ENCODE measurements at places on chromosomes 13 and 19. TPM values are rescaled to one million over a fixed set of nuclear protein-coding genes. Genes with fewer than 3 reads are reported as not detected.

Gene TEX26
- total RNA-seq: not detected

Gene FFAR1
- not detected for total RNA-seq

Gene KIR2DL4
- total RNA-seq: not detected

Gene PDE4A
- 2.6 TPM for total RNA-seq

Gene PRTN3
- not detected for total RNA-seq

Gene SLITRK6
- total RNA-seq: 0.24 TPM

Gene SSC5D
- total RNA-seq: 1.4 TPM

Gene LRRC4B
- 6.7 TPM for total RNA-seq

Gene PRR36
- 19.6 TPM for total RNA-seq

GRCh38 chr19:1067341-1067957 is 482 bp downstream of the ARHGAP45 start:
- no peak for DNase-seq

GRCh38 chr19:15180451-15181390 is 20.1 kb downstream of the NOTCH3 start:
- peak; percentile 94 for DNase-seq

DNA sequence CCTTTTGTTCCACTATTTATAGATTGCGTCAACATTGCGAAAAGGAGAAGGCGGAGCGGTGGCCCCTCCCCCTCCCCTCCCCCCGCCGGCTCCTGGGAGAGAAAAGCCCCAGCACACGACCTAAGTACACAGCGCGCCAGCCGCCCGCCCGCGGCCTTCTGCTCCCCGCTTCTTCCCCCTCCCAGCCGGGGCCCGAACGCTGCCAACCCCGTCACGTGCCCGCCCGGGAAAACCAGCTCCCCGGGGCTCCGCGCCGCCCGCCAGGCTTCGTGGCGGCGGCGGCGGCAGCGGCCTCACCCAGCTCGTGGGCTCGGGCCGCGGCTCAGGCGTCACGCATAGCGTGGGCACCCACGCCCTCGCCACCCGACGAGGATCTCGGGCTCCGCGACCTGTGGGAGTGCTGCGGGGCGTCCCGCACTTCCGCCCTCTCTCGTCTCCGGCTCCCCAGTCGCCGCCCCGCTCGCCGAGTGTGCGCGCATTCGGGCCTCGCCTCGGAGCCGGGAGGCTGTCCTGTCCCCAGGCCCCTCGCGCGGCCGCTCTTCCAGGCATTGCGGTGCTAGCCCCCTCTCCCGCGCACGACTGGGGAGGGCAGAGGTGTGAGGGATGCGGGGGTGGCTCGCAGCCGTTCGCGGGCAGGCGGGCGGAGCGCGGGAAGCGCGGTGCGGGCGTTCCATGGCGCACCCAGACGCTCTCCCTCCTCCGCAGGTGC is 110.5 kb downstream of the KCNRG start:
- peak; percentile 86 for DNase-seq

- peak; percentile 72 for DNase-seq
Measured at GRCh38 chr19:34365463-34366401, 736 bp downstream of the GPI start.

- peak; percentile 18 for DNase-seq
Measured at GRCh38 chr13:30714629-30715371, 20.5 kb upstream of the ALOX5AP start.

DNA sequence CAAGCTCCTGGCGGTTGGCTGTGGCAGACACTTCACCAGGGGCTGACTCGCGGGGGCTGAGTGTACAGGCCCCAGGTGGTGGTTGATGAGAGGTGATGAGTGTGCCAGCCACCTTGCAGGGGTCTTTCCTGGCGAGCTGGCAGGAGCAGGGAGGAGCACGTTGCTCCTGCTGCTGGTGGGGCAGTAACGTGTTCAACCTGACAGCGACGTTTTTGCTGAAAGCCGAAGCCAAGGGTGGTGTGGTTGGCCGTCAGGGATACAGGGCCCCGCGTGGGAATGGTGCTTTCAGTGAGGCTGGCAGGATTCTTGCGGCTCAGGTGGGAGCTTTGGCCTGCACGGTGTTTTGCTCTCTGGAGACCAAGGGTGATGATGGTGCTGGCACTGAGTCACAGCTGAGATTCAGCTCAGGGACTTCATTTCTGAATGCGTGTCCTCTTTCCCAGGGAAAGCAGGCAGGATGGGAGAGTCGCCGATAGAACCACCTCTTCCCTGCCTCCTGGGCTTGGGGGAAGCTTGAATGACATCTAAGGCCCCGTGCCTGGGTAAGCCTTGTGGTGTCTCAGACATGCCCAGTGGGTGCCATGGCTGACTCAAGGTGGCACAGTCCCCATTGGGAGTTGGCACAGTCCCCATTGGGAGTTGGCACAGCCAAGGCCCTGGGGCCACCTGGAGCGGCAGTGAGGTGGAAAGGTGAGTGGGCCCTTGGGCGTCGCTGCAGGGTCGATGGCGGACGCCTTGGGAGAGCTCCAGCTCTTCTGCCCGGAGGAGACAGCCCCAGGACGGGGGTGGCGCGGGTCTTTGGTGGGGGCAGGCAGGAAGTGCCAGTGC is 8.8 kb downstream of the DAZAP1 start:
- no peak for DNase-seq

DNA sequence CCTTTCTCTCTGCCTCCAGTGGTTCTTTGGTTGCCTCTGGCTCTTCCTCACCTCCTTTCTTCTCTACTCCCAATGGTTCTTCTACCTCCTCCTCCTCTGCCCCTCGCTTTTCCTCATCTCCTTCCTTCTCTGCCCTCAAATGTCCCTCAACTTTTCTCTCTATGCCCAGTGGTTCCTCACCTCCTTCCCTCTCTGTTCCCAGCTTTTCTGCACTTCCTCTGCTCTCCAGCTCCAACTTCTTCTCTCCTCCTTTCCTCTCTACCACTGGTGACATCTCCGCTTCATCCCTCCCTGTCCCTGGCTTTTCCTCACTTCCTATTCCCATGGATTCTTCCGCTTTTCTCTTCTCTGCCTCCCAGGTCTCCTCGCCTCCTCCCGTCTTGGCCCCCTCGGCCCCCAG is 7.8 kb downstream of the PALM3 start:
- DNase-seq: no peak

GRCh38 chr13:25292301-25292700 is 5.0 kb upstream of the MTMR6 start:
- no peak for DNase-seq

DNA sequence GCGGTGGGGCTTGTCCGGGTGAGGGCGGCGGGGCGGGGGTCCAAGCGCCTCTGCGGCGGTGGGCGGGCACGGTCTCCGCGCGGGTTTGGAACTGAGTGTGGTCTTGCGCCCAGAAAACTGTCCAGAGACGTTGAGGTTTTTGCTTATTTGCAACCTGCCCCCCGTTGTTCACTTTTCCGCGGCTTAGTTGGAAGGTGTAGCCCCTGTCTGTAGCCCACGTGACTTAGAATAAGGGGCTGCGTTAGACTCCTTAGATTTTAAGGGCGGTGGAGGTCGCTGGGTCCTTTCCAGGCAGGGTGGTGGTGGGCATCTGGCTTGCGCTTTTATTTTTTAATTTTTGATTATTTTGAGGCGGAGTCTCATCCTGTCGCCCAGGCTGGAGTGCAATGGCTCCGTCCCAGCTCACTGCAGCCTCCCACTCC is 748 bp downstream of the RPS15 start:
- DNase-seq: no peak

DNA sequence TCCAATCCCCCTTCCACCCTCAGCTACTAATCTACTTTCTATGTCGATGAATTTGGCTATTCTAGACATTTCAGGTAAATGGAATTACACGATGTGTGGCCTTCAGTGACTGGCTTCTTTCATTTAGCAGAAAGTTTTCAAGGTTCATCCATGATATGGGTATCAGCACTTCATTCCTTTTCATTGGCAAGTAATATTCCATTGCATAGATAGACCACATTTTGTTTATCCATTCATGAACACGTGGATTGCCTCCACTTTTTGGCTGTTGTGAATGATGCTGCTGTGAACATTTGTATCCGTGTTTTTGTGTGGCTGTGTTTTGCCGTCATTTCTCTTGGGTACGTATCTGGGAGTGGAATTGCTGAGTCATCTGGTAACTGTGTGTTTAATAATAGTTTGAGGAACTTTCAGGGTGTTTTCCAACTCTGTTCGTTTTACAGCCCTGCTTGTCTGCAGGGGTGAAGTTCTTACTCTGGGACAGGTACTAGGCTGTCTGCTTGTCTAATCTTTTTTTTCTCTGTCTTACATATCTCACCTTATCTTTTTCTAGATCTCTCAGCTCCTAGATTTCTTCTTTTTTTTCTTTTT is 32.5 kb downstream of the MARK4 start:
- no peak for DNase-seq

- DNase-seq: peak; percentile 37
Measured at GRCh38 chr13:113433391-113433916, 19.8 kb downstream of the ADPRHL1 start.

- DNase-seq: no peak
Measured at GRCh38 chr13:98233127-98233526, 56.1 kb upstream of the RNF113B start.

- peak; percentile 77 for DNase-seq
Measured at GRCh38 chr13:69565334-69565733, 542.3 kb upstream of the ATXN8OS start.

DNA sequence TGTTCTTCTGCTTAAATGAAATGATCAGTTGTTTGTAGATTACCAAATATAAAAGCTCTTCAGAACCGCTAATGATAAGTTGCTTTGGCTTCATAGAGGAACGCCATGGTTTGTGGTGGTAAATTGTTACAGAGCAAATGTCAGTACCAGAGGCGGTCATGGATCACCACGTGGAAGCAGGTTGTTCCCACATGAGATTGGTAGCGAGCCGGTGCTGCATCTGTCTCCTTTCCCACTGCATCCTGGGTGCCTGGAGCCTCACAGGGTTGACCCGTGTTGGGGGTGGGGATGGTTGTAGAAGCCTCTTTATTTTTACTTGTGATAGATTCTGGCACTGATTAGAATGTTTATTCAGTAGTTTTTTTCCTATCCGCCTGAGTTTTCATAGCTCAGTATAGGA is 14.7 kb downstream of the GARRE1 start:
- DNase-seq: no peak

- DNase-seq: peak; percentile 91
Measured at GRCh38 chr19:4375164-4376027, 25.0 kb downstream of the SH3GL1 start.

GRCh38 chr13:97335488-97336134 is 98.4 kb upstream of the RAP2A start:
- DNase-seq: no peak

- DNase-seq: no peak
Measured at GRCh38 chr13:27037171-27037570, 134.4 kb downstream of the USP12 start.

- no peak for DNase-seq
Measured at GRCh38 chr13:39538816-39539790, 63.9 kb downstream of the LHFPL6 start.

GRCh38 chr19:41599175-41599966 is 23.4 kb downstream of the CEACAM21 start:
- DNase-seq: peak; percentile 71

DNA sequence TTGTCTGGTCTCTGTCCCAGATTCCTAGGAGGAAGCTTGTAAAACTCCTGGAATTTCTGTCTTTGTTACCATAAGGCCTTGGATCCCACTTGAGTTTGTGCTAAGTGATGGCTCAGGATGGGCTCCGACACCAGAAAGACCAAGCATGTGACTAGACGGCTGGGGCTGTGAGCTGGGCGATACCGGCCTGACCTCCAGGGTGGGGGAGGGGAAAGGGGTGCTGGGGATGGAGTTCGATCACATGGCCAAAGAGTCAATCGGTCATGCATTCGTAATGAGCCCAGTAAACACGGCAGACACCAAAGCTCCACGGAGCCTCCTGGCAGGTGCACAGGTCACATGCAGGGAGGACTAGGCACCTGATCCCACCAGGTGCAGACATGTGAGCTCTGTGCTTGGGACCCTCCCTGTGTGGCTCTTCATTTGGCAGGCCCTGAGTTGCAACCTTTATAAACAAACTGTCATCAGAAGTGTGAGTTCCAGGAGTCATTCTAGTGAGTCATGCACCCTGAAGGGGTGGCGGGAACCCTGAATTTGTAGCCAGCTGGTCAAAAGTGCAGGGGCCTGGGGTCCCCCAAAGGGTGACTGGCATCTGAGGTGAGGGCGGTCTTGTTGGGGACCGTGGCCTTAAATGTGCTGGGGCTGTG is 27.1 kb downstream of the ELAVL1 start:
- no peak for DNase-seq

GRCh38 chr19:3007975-3008374 is 21.1 kb downstream of the TLE2 start:
- DNase-seq: no peak

All from endodermal cell (in vitro differentiated cells).